ENCODE measurements at places on chromosomes 5 and 9.
A peak's percentile ranks its signal among the peaks of the same experiment; 100 is the strongest.

GRCh38 chr5:171444582-171444981 lies 25.1 kb downstream of the FGF18 start:
- no peak for DNase-seq

DNA sequence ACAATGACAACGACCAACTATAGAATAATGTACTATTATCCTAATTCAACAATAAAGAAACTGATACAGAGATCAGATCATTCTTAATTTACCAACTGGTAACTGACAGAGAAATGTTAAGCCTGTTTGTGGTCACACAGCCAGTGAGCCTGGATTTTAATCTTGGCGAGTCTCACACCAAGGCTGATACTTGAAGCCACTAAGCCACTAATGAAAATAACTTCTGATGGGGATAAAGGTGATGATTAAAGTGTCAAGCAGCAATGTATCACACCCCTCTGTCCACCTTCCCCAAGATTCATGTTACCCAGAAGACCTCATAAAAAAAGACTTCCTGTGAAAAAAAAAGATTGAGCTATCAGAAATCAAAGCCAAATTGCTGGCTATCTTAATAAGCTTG lies 350.5 kb downstream of the SPOCK1 start:
- DNase-seq, result no peak

DNA sequence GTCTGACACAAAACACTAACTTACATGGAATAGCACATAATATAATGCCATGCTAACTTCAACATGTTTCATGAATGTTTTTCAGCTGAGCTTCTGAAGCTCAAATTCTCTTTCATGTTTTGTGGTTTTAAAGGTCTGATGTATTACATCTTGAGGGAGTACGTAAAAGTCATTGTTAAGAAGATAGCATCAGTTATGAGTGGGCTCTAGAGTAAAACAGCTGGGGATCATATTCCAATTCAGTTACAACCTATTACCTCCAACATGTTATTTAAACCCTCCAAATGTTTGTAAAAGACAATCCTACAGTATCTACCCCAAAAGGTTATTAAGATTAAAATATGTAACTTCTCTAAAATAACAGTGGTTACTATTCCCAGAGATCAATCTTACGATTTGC lies 19.2 kb downstream of the CETN3 start:
- no peak for DNase-seq

GRCh38 chr5:168327451-168327850 lies 36.0 kb downstream of the WWC1 start:
- no peak for DNase-seq

GRCh38 chr5:172503925-172504700 lies 49.8 kb upstream of the SH3PXD2B start:
- DNase-seq, result no peak

- DNase-seq, result peak; percentile 7
Measured at GRCh38 chr5:125317536-125317995, 571.1 kb upstream of the ZNF608 start.

GRCh38 chr5:9063615-9064245 lies 482.1 kb downstream of the SEMA5A start:
- DNase-seq, result no peak

DNA sequence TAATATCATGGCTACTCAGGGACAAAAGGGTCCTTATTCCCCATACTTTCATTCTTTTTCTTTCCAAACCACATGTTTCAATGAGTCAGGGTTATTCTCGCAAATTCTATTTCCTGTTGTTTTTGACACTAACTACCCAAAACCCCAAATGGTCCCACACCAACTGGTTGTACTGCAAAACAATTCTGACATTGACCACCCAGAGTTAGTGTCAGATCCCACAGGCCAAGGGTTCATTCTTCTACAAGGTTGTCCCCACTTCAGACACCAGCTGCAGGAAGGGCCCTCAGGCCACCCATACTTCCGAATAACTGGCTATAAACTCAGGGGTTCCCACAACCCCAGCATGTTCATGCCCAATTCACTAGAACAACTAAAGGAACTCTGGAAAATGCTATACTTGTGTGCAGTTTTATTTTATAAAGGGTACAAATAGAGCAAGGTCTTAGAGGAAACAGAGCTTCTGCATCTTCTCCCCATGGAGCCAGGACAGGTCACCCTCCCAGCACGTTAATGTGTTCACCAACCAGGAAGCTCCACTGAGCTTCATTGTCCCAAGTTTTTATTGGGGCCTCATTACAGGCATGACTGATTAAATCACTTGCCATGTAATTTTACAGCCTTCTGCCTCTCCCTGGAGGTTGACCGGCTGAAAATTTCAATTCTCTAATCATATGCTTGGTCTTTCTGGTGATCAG lies 334.8 kb downstream of the DRD1 start:
- no peak for DNase-seq

GRCh38 chr9:23341346-23341745 lies 484.7 kb downstream of the ELAVL2 start:
- DNase-seq, result no peak

GRCh38 chr9:75397836-75398235 lies 309.5 kb downstream of the OSTF1 start:
- DNase-seq, result no peak

GRCh38 chr9:129586245-129586644 lies 34.7 kb downstream of the C9orf50 start:
- no peak for DNase-seq
